Activated T-helper 17 cell treated with anti-CD3 and anti-CD28 coated beads, Interleukin-2, amount 50 U/mL, for 72 hours (primary cell): ENCODE measurements at places on chromosomes 5 and 9. TPM values are rescaled to one million over a fixed set of nuclear protein-coding genes. Genes with fewer than 3 reads are reported as not detected.

SV2C gene
- total RNA-seq = 0.13 TPM

CNOT8 gene
- total RNA-seq = 173 TPM

PCDHB12 gene
- total RNA-seq = not detected

PTGS1 gene
- total RNA-seq = 0.13 TPM

TLX3 gene
- not detected for total RNA-seq

ADAM19 gene
- total RNA-seq = 71.2 TPM

IRX1 gene
- not detected for total RNA-seq

LCN9 gene
- not detected for total RNA-seq

SH2D3C gene
- total RNA-seq = 46.8 TPM

DNAJC18 gene
- 23.4 TPM for total RNA-seq

ABCA1 gene
- 4.3 TPM for total RNA-seq

ROR2 gene
- not detected for total RNA-seq

PCAT7 gene
- total RNA-seq = not detected

SLC4A9 gene
- total RNA-seq = 0.26 TPM

ACOT12 gene
- not detected for total RNA-seq

CDC14B gene
- 2.4 TPM for total RNA-seq

MELK gene
- total RNA-seq = 37.2 TPM

CTXN3 gene
- not detected for total RNA-seq

IL11RA gene
- total RNA-seq = 30.4 TPM

LHX6 gene
- total RNA-seq = not detected

FAM163B gene
- total RNA-seq = not detected

MCTP1 gene
- total RNA-seq = not detected

PCDHB10 gene
- total RNA-seq = not detected

SPINK6 gene
- total RNA-seq = not detected

CARTPT gene
- total RNA-seq = not detected

BRD8 gene
- total RNA-seq = 130 TPM

TSSK1B gene
- total RNA-seq = not detected

MTX3 gene
- total RNA-seq = 35.2 TPM

SH3GL2 gene
- not detected for total RNA-seq

ZNF454 gene
- not detected for total RNA-seq

GHR gene
- total RNA-seq = not detected

PAPPA gene
- 0.26 TPM for total RNA-seq

SLC45A2 gene
- not detected for total RNA-seq

ZFP37 gene
- 3.2 TPM for total RNA-seq

TUT7 gene
- total RNA-seq = 79.0 TPM

FAM114A2 gene
- 23.2 TPM for total RNA-seq

UQCRQ gene
- 408 TPM for total RNA-seq

FBXO10 gene
- total RNA-seq = 4.8 TPM

ENG gene
- total RNA-seq = 10.0 TPM

CARD19 gene
- 87.3 TPM for total RNA-seq

IL33 gene
- not detected for total RNA-seq

CER1 gene
- total RNA-seq = not detected

CDH6 gene
- not detected for total RNA-seq

NEURL1B gene
- 1.2 TPM for total RNA-seq

ALDOB gene
- not detected for total RNA-seq

NACC2 gene
- 9.7 TPM for total RNA-seq

STPG3 gene
- total RNA-seq = not detected
